GM10248 (cell line): ENCODE measurements at places on chromosomes 2 and 18.

- no peak for DNase-seq
Measured at GRCh38 chr2:134772493-134773169, 53.8 kb upstream of the TMEM163 start.

GRCh38 chr2:120826260-120826648 is 90.6 kb downstream of the GLI2 start:
- no peak for DNase-seq

DNA sequence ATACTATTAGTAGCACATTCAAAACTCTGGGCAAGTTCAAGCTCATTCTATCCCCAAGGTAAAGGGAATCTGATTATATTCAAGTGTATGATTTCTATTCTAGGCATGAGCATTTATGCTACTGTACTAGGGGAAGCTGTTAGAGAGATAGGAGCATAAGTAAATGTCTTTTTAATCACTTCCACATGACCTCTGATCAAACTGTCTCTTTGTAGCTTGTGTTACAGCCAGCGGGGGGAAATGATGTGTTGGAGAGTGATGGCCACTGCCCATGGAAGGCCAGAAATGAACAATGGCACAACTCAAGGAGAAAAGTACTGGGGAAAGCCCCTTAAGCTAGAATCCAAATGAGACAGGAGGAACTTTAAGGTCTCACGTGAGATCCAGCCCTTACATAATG is 894.9 kb upstream of the CDH2 start:
- DNase-seq = no peak

DNA sequence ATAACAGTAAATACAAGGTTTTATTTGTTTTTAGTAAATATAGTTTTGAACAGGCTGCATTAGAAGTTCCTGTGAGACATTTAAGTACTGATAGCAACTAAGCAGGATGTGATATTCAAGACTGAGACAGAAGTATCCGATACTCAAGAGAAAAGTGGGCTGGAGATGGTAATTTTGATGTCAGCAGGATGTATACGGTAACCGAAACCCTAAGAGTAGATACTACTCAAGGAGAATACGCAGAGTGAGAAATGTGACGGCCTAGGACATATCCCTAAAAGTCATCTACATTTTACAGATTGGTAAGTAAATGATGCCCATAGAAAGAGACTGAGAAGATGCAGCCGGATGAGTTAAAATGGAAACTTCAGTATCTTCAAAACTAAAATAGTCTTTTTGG is 115.4 kb downstream of the GORASP2 start:
- DNase-seq = no peak

- DNase-seq = no peak
Measured at GRCh38 chr2:45422921-45423320, 188.1 kb downstream of the SRBD1 start.

- no peak for DNase-seq
Measured at GRCh38 chr2:234823877-234824376, 127.9 kb upstream of the SH3BP4 start.

GRCh38 chr2:235366807-235367206 is 127.0 kb upstream of the AGAP1 start:
- DNase-seq = no peak

DNA sequence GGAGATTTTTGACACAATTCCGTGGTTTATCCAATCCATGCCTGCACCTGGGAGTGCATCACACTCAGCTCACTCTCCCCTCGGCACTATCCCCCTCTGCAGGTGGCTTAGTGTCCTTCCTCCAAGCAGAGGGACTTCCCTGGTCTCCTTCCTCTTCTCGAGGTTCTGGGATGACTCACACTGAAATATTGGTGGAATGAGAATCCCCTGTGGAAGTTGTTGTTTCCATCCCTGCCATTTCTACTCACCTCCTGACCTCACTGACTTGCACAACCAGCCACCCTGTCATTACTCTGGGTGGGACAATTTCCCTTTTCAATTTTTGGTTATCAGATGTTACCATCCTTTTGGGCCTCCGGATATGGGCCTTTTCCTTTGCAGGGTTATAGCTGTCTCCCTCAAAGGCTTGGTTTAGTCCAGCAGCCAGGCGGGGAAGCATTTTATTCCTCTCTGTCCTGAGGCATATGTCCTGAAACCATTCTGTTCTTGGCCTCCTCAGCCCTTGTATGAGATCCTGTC is 59.9 kb downstream of the PTPRM start:
- DNase-seq = no peak

DNA sequence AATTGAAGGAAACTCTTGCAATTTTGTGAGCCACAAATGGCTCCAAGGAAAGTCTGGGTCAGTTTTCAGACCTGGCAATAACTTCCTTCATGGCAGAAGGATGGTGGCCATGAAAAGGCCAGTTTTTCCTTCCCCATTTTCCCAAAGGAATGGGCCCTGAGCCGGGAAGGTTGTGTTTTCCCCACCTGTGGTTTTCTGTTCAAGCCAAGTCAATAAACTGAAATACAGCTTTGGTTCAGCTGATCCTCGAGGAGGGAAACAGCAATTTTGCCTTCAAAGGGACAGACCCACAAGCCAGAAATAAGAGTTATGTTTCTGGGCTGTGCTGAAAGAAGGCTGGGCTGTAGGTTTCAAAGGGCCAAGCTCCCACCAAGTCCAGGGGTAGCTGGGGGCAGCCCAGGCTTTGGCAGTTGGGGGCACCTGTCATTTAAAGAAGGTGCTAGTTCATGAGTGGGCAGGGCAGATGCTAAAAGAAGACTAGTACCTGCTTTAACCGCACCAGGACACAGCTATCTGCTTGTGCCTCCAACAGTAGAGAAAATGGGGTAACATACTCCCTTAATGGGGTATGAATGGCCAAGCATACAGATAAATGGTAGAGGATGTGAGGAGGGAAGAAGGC is 97.0 kb downstream of the TTC32 start:
- no peak for DNase-seq

DNA sequence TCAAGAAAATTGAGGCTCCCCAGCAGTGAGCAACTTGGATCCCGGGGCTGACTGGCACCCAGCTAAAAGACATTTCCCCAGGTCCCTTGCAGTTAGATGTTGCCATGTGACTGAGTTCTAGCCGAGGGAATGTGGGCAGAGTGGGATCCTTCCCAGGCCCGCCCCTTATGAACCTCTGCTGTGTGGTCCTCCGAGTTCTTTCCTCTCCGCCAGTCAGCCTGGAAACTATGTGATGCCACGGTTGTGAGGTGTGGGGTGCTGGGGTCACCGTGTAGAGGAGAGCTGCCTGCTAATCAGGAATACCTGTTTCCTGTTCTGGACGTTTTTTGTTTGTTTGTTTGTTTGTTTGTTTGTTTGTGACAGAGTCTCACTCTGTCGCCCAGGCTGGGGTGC is 45.5 kb downstream of the TMEM37 start:
- DNase-seq = no peak

- DNase-seq = no peak
Measured at GRCh38 chr18:250685-251084, 17.2 kb downstream of the THOC1 start.
